ENCODE measurements at places on chromosomes 2 and 18.

DNA sequence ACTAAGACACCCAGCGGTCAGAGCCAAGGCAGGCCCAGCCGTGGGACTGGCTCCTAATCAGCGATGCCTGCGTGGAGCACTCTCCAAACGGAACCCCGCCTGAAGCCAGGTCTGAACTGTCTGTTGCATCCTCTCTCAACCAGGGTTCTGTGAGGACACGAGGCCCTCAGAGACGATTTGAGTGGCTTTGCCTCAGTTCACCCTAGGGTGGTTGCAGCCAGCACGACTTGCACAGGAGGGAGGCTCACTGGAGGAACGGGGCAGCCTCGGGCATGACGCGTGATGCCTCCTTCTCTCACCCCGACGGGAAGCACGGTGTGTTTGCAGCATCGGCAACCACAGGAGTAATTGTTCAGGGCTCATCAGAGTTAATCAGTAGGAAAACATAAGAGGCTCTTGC is 336.4 kb downstream of the EIPR1 start:
- DNase-seq, result no peak

GRCh38 chr2:210584834-210585233 is 28.4 kb downstream of the CPS1 start:
- DNase-seq, result no peak

- DNase-seq, result no peak
These were observed 23.9 kb downstream of the ANTXR1 start for GRCh38 chr2:69036926-69037325.

DNA sequence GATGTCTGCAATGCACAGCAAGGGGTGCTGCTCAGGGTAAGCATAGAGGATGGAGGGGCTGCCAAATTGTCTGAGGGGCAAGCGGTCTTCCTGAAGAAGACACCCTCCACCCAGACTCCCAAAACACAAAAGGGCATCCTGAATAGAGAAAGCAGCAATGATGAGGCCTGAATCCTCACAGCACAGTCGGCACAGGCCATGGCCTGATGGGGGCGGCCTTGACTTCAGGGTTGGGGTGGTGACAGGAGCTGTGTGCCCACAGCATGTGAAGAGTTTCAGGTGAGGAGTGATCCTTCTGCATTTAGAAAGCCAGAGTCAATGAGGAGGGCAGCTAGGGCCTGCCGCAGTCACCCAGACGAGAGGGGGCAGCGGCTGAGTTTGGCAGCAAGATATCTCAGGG is 159.4 kb downstream of the GALNT14 start:
- DNase-seq, result no peak
